Upper lobe of right lung (tissue), 1 donor: ENCODE measurements at places on chromosomes 6 and 20. TPM values are rescaled to one million over a fixed set of nuclear protein-coding genes. Genes with fewer than 3 reads are reported as not detected.
A peak's percentile ranks its signal among the peaks of the same experiment; 100 is the strongest.

- no peaks in the 10 kb centered on the region for H3K36me3 ChIP-seq
- H3K4me1 ChIP-seq: peaks cover 15% of the 10 kb centered on the region
- peaks cover 56% of the 10 kb centered on the region for H3K27me3 ChIP-seq
- DNase-seq: no peak
- peak overlapping the region; percentile 52 for H3K4me3 ChIP-seq
Observed at GRCh38 chr6:165662041-165662748, 846 bp downstream of the PDE10A start.

GRCh38 chr20:23136893-23137745 lies 51.0 kb upstream of the CD93 start:
- DNase-seq: no peak
- no peak overlapping the region for H3K4me3 ChIP-seq
- no peaks in the 10 kb centered on the region for H3K27me3 ChIP-seq
- no peaks in the 10 kb centered on the region for H3K36me3 ChIP-seq

GRCh38 chr20:57069442-57069841 lies 197.0 kb downstream of the BMP7 start:
- no peaks in the 10 kb centered on the region for H3K36me3 ChIP-seq
- H3K27ac ChIP-seq: no peak overlapping the region
- no peak overlapping the region for H3K4me3 ChIP-seq
- H3K4me1 ChIP-seq: no peaks in the 10 kb centered on the region
- peaks cover 63% of the 10 kb centered on the region for H3K27me3 ChIP-seq

- no peak overlapping the region for H3K27ac ChIP-seq
- H3K4me1 ChIP-seq: peaks cover 15% of the 10 kb centered on the region
- no peaks in the 10 kb centered on the region for H3K27me3 ChIP-seq
- no peak for DNase-seq
- no peaks in the 10 kb centered on the region for H3K36me3 ChIP-seq
Observed at GRCh38 chr20:16569246-16570153, 3.7 kb downstream of the KIF16B start.

GRCh38 chr20:34880215-34880850 lies 3.9 kb downstream of the ACSS2 start:
- H3K27me3 ChIP-seq: no peaks in the 10 kb centered on the region
- H3K27ac ChIP-seq: no peak overlapping the region
- H3K36me3 ChIP-seq: peaks cover 26% of the 10 kb centered on the region
- H3K4me3 ChIP-seq: peak overlapping the region; percentile 20

DNA sequence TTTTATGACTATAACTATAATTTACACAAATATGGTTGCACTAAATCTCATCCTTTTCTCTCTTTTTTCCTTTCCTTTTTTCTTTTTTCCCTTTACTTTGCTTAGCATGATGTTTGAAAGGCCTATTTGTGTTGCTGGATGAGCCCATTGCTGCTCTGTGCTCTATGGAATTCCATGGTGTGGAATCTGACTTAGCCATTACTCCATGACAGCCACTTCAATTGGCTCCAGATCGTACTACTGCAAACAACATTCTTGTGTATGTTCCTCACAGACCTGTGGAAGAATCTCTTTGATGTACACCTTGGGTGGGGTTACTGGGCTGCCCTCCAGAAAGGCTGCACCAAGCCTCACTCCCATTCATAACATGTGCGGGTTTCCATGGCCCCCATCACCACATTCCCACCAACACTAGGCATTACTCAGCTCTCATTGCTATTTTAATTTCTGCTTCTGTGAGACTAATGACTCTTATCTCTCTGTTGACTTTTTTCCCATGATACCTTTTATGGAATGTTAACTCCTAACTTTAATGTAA lies 979.0 kb downstream of the KIF16B start:
- H3K4me1 ChIP-seq: no peaks in the 10 kb centered on the region
- DNase-seq: no peak
- no peaks in the 10 kb centered on the region for H3K36me3 ChIP-seq
- no peaks in the 10 kb centered on the region for H3K27me3 ChIP-seq

- H3K27ac ChIP-seq: no peak overlapping the region
- no peaks in the 10 kb centered on the region for H3K4me1 ChIP-seq
Observed at GRCh38 chr6:66291905-66292304, 584.9 kb upstream of the EYS start.

DNA sequence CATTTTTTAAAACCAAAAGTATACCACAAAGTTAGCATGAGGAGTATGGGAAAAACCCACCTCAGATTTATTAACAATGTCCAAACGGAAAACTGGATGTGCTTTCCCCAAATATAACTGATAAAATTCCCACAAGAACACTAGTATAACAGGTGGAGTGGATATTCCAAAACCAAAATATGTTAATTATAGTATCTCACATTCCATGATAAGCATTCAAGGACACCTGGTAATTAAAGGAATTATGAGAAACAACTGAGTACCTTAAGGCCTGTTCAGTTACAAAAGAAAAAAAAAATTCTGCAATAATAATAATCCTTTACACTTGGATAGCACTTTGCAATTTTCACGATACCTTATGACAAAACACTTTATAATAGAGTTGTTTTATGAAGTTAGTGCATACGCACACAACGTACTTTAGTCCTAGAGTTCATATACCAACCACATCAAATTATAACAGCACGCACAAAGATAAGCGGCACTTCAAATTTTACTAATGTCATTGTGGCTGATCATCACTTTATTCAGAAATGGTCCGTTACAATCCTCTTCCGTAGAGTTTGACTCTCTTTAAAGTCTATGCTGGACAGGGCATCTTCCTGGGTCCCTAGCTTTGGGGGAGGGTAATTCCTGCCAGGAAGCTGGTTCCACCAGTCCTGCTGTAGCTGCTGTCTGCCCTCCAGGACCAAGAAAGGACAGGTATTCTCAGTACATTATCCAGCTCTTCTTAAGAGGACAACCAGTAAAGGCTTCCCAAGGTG lies 1.7 kb downstream of the CDK19 start:
- peaks cover 19% of the 10 kb centered on the region for H3K4me1 ChIP-seq
- no peak for DNase-seq
- H3K27me3 ChIP-seq: no peaks in the 10 kb centered on the region
- H3K4me3 ChIP-seq: peak overlapping the region; percentile 97
- H3K36me3 ChIP-seq: no peaks in the 10 kb centered on the region
- H3K27ac ChIP-seq: peak overlapping the region; percentile 97

- no peaks in the 10 kb centered on the region for H3K4me1 ChIP-seq
- H3K27ac ChIP-seq: no peak overlapping the region
- H3K4me3 ChIP-seq: no peak overlapping the region
- H3K27me3 ChIP-seq: no peaks in the 10 kb centered on the region
Observed at GRCh38 chr6:15523679-15524630, 138.9 kb downstream of the DTNBP1 start.

Gene GNAS-AS1
- total RNA-seq: 1.1 TPM

Gene KIFC1
- total RNA-seq: 2.3 TPM

Gene YIPF3
- 100 TPM for total RNA-seq

Gene PXDC1
- 70.8 TPM for total RNA-seq

Gene MYH7B
- total RNA-seq: 1.8 TPM

Gene HDGFL1
- total RNA-seq: not detected
